Lung (tissue), 17 donors: ENCODE measurements at places on chromosomes 2 and 18.

DNA sequence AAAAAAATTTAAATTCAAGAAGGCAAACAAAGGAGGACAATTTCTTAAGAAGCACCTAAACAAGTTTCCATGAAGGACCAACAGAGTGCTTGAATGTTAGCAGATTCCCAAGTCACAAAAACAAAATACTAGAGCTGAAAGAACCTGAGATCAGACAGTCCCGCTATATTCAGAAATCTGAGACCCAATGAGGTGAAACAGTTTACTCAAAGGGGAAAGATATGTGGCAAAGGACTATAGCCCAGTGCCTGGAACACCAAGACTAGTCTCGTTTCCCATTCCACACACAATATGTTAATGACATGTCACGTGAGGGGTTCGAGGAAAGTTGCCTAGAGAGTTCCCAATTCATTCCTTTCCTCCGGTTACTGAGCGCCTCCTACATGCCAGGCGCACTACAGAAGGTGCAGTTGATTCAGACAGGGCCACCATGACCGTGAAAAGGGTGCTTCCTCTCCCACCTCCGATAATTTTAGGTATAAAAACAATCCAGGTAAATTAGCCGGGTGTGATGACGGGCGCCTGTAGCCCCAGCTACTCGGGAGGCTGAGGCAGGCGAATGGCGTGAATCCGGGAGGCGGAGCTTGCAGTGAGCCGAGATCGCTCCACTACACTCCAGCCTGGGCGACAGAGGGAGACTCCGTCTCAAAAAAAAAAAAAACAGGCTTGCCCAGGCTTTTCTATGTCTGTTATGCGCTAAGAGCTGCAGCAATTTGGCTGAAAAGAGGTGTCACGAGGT, 617 bp downstream of the SRBD1 start:
- DNase-seq, result peak; percentile 83

- no peak for DNase-seq
These were observed 52.0 kb downstream of the CDC42EP3 start for GRCh38 chr2:37619230-37619958.

DNA sequence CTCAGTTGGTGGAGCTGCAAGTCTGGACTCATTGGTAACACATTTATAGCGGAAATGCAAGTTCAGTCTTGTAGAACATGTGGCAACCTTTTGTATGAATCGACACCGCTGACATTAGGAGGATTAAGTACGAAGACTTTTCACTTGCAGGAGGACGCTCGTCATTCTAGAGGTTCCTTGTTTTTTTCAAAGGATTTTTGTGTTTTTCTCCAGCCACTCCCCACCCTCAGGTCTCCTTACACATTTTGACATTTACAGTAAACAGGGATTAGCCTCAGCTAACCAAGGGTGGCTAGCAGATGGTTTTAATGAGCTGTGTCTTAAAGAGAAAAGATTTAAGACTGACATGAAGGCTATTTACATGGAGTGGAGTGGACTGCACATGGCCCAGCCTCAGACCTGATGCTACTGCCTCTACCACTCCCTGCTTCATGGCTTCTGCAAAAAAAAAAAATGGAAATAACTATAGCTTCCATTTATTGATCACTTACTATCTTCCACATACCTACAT, 173.8 kb downstream of the TRIB2 start:
- DNase-seq, result no peak

DNA sequence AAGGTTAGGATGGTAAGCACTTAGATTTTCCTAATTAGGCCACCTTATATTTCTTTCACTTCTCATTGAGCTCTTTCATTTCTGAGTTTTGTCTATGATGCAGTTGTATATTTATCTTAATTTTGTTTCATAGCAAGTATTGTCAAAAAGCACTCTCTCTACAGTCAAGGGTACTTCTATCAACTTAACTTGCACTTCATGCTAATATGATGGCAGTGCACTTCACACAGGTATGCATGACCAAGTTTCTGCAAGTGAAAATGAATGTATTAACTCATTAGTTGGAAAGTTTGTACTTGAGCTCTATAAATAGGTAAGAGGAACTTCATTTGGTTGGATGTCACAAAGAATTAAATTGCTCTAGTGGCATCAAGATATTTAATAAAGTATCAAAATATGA, 51.5 kb upstream of the CDH19 start:
- peak; percentile 30 for DNase-seq

GRCh38 chr2:108637304-108637669, 82.0 kb upstream of the RANBP2 start:
- peak; percentile 64 for DNase-seq

DNA sequence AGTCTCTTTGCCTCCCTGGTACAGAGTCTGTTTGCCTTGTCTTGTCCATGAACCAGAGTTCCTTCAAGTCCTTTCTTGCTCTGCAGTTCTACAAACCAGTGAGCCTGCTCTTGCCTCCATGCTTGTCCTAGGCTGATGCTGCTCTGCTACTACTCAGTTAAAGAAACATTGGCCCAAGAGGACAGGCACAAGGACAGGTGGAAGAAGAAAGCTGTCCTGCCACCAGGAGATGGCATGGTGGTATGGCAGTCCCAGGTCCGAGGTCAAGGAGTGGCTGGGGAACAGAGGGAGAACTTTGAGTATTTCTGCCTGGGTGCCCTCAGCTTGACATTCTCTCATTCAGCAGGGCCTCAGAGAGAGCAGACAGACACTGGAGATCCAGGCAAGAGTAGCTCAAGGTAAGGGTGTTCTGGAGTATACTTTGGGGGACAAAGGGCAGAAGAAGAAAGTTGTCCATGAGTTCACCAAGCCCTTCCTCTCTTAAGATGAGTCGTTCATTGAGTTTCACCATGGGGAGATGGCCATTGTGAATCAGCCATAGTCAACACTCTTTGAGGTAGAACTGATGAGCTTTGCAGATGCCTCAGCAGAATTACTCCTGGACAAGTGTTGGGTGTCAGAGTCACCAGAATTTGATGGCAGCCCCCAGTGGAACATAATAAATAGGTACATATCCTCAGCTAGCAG, 20.4 kb downstream of the TTC32 start:
- no peak for DNase-seq

DNA sequence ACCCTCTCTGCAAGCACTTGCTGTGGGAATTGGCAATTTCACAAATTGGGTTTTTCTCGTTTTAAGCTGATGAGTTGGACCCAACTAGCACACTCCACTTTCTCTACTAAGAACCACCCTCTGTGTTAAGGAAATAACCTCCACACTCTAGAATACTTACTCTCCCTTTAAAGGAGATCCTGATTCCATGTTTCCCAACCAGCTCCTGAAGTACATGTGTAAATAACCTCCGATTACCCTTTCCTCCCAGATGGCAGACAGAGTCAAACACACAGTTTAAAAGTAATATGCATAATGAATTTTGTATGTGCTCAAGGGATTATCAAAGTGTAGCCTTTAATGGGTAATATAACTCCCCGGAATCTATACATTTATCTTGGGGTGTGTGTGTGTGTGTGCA, 171.3 kb upstream of the OSR1 start:
- DNase-seq, result no peak

DNA sequence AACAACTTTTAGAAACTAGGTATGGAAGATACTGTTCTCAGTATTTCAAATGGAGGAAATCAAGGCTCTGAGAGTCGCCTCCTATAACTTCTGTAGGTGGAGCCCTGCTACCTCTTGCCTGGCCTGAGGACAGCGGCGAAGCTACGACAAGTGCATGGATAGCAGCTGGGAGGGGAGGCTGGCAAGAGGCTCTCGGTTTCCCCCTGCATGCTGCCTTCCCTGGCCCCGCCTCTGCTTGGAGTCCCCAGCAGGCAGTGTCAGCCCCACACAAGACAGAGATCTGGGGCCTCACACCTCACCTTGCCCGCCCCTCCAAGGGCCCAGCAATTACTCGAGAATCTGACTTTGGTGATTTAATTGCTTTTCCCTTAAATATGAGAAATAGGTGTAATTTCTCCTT, 107.6 kb upstream of the POU3F3 start:
- DNase-seq, result no peak

DNA sequence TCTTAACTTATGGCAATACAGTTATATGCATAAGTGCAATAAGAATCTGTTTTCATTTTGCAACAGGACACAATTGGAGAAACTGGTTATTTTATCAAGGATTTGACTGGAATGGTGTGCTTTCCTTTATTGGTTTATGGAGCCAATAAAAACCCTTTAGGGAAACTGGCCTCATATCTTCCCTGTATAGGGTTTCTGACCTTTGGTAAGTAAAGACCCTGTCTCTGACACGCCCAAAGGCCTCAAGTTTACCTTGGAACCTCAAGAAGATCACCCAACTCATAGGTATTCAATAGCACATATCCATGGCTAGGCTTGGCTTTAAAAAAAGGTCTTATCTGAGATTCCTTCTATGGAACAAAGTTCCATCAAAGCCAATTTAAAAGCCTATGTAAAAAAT, 11.2 kb downstream of the HAAO start:
- no peak for DNase-seq

DNA sequence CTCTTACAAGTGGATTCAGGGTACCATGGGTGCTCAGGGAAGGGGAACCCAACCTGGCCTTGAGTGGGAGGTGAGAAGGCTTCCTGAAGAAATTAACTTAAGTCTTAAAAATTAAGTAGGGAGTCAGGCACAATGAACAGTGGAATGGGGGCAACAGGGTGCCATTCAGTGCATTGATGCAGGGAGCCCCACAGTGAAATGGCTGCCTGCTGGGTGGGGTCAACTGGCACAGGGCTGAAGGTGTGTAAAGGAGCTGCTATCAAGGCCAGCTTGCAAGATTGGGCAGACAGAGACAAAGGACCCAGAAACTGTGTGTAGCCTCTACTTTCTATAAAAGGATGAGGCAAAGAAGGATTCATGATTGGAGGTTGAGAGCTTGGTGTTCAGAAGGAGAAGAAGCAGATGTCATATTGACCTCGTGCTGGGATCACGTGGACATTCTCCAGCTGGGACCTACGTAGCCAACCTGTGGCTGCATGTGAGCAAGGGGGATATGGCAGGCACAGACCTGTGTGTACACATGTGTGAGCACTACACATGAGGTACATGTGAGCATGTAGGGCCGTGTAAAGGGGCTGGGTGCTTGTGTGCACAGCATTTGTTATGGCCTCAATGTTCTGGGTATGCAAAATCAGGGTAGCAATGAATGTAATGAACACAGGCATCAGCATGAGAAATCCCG, 209.5 kb upstream of the HAAO start:
- DNase-seq, result no peak

DNA sequence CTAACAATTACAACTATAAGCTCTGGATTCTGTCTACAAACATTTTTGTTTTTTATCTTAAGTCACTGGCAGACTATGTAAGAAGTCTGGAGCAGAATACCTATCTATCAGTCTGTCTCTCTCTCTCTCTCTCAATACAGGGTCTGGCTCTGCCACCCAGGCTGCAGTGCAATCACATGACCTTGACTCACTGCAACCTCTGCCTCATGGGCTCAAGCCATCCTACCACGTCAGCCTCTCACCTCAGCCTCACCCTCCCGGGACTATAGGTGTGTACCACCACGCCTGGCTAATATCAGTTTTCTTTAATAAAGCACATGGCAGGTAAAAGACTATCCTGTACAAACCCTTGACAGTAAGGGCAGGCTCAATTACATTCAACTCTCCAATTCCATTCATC, 96.9 kb downstream of the OSBPL1A start:
- no peak for DNase-seq

DNA sequence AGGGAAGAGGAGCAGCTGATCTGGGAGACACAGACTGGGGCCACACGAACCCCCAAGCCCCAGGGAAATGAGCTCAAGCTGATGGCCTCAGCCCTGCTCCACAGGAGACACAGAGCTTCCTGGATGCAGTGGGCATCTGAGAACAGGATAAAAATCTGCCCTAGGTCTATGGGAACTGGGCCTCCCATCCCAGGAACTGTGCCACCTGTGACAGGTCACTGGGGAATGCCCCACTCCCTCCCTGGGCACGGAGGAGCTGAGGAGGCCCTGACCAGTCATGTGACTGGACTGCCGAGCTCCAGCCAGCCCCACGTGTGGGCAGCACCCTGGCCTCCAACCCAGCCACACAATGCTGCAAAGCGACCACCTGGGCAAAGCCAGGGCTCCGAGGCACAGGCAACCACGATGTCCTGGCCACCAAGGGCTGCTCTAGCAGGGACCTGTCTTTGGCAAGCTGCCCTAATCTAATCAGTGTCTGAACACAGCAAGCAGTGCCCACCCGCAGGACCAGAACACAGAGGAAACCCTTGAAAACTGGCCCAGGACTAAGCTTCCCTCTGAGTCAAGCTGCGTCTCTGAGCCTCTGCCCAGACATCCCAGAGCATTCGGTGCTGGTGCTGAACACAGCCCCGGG, 57.8 kb upstream of the ID2 start:
- DNase-seq, result no peak

- peak; percentile 86 for DNase-seq
These were observed 17.2 kb downstream of the PCBP1 start for GRCh38 chr2:70104231-70105111.

DNA sequence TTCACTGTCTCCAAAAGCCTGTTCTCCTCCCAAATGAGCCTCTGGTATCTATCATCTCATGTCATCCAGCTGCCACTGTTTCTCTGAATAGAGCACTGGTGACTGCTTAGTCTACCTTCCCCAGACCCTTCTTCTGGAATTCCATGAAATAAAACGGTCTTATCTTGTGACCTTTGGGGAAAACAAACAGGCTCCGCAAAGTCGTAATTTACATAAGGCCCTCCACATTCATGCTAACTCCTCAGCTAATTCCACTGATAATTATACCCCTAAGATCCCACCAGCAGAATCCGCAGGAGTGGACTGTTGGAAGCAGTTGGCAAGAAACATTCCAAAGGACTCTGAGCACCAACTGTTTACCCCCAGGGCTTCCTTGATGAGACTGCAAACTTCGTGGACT, 33.9 kb upstream of the CHN1 start:
- DNase-seq, result no peak

GRCh38 chr2:217755027-217755745, 247.6 kb downstream of the TNS1 start:
- DNase-seq, result no peak

GRCh38 chr2:122129399-122129798, 373.9 kb downstream of the TSN start:
- no peak for DNase-seq

GRCh38 chr2:63613391-63613901, 24.7 kb downstream of the MDH1 start:
- DNase-seq, result no peak
